Spinal cord (tissue), 10 donors: ENCODE measurements at places on chromosomes 5 and 9. TPM values are rescaled to one million over a fixed set of nuclear protein-coding genes. Genes with fewer than 3 reads are reported as not detected.

Gene CACNA1B
- 24.6 TPM for polyA plus RNA-seq

Gene APBA1
- 101 TPM for polyA plus RNA-seq

Gene CATSPER3
- 0.75 TPM for polyA plus RNA-seq

Gene OBP2B
- not detected for polyA plus RNA-seq

Gene CD14
- 11.3 TPM for polyA plus RNA-seq

Gene POLR3G
- 4.0 TPM for polyA plus RNA-seq

Gene PCDHB7
- polyA plus RNA-seq: 5.2 TPM

Gene TLR4
- polyA plus RNA-seq: 7.1 TPM

Gene SIGMAR1
- polyA plus RNA-seq: 82.3 TPM

Gene SAP30L
- polyA plus RNA-seq: 39.3 TPM

Gene STPG3
- polyA plus RNA-seq: 0.68 TPM

Gene QRFP
- polyA plus RNA-seq: 0.54 TPM

Gene CDC42SE2
- 57.2 TPM for polyA plus RNA-seq

Gene MLANA
- 0.49 TPM for polyA plus RNA-seq

Gene TARS1
- polyA plus RNA-seq: 83.9 TPM

Gene IFNA2
- polyA plus RNA-seq: not detected

Gene RNF183
- polyA plus RNA-seq: 0.12 TPM
